ENCODE measurements at places on chromosomes 13 and 19.

DNA sequence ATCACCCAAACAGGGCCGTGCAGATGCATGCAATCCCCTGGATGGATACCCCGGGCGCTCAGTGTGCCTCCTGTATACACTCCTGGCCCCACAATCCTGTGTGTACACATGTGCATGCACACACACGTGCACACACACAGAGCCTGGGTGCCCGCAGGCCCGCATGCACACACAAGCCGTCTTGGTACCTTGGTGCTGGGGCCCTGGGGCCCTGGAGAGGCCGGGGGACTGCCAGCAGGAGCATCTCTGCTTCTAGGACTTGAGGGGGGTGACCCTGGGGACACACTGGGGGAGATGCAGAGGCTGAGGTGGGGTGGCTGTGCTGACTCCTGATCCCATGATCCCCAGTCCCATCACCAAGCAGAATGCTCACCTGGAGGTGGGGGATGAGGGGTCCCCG lies 15.6 kb upstream of the EPOR start:
- DNase-seq = no peak

- no peak for DNase-seq
Observed at GRCh38 chr19:14400951-14401431, 18.1 kb downstream of the DDX39A start.

- DNase-seq = no peak
Observed at GRCh38 chr13:30115257-30115600, 192.1 kb downstream of the KATNAL1 start.

- DNase-seq = no peak
Observed at GRCh38 chr13:62375653-62376052, 960.0 kb upstream of the PCDH20 start.
